ENCODE measurements at places on chromosomes 1 and 21.

- DNase-seq, result no peak
- no peaks in the 10 kb centered on the region for H3K4me1 ChIP-seq
- H3K27me3 ChIP-seq, result peaks cover 60% of the 10 kb centered on the region
- H3K4me3 ChIP-seq, result no peak overlapping the region
- H3K27ac ChIP-seq, result no peak overlapping the region
Measured at GRCh38 chr1:18190598-18190997, 83.0 kb downstream of the IGSF21 start.

- DNase-seq, result no peak
- H3K4me1 ChIP-seq, result peaks cover 12% of the 10 kb centered on the region
- H3K4me3 ChIP-seq, result no peak overlapping the region
- H3K27ac ChIP-seq, result no peak overlapping the region
Measured at GRCh38 chr1:6801966-6802365, 16.7 kb downstream of the CAMTA1 start.

- H3K27me3 ChIP-seq, result no peaks in the 10 kb centered on the region
- no peak overlapping the region for H3K4me3 ChIP-seq
- H3K4me1 ChIP-seq, result peaks cover 18% of the 10 kb centered on the region
- H3K36me3 ChIP-seq, result no peaks in the 10 kb centered on the region
Measured at GRCh38 chr1:66283622-66284041, 250.3 kb upstream of the SGIP1 start.

DNA sequence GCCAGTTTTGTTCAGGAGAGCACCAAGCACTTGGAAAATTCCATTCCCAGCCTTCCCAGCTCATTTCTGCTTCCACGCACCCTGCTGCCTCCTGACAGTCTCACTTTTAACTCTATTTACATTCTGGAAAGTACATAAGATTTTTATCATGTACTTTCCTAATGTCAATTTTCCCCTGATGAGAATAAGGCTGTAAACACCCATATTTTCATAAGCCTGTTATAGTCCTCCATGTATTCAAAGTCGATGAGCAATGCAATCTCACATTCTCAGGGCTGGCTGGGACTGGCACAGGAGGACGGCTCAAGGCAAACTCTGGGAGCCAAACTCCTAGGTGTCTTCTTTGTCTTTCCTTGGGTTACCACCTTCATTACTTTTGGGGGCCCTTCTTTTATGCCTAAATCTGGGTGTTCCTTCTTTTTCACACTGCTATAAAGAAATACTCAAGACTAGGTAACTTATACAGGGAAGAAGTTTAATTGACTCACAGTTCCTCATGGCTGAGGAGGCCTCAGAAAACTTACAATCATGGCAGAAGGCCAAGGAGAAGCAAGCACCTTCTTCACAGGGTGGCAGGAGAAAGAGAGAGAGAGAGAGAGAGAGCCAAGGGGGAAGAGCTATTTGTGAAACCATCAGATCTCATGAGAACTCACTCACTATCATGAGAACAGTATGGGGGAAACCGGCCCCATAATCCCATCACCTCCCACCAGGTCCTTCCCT is 94.6 kb downstream of the IGSF21 start:
- DNase-seq, result no peak
- H3K27me3 ChIP-seq, result peaks cover 51% of the 10 kb centered on the region

DNA sequence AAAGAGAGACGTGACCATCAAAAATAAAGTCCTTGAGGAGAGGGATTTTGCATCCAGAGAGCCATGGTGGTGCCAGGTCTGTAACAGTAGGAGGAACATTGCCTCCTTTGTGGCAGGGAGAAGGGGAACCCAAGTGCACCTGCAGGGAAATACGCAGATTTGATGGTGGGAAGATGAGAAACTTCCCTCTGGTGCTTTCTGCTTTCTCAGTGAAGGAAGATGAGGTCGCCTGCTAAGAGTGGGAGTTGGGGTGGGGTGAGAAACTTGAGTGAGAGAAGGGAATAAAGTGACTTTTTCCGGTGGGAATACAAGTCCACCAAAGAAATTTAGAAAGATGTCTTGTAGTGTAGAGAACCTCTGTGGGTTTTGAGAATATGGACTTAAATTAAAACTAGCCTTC is 9.1 kb downstream of the PLA2G4A start:
- H3K36me3 ChIP-seq, result no peaks in the 10 kb centered on the region
- H3K4me1 ChIP-seq, result peaks cover 27% of the 10 kb centered on the region
- no peak for DNase-seq

DNA sequence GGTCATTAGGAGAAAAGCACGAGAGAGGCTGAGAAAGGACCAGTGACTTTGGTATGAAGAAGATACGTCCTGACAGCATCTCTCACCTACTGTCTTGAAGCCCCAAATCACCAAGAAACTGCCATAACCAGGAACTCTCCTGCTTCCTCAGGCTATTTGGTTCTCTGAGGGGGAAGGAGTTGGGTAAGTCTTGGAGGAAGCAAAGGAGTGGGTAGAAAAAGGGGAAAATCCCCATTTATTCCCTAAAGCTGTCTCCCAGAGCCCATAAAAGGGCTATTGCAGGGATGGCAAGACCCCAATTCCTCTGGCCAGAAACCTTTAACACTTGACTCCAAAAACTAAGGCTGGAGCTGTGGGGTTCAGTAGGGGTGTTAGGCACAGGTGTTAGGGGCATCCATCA is 2.1 kb upstream of the PBXIP1 start:
- no peaks in the 10 kb centered on the region for H3K27me3 ChIP-seq
- H3K4me1 ChIP-seq, result peaks cover 72% of the 10 kb centered on the region
- H3K4me3 ChIP-seq, result no peak overlapping the region
- H3K27ac ChIP-seq, result no peak overlapping the region
- H3K36me3 ChIP-seq, result peaks cover 20% of the 10 kb centered on the region

- H3K36me3 ChIP-seq, result no peaks in the 10 kb centered on the region
- H3K27me3 ChIP-seq, result peaks cover 4% of the 10 kb centered on the region
- H3K4me1 ChIP-seq, result peaks cover 14% of the 10 kb centered on the region
- no peak overlapping the region for H3K27ac ChIP-seq
Measured at GRCh38 chr1:209542585-209542984, 40.9 kb upstream of the CAMK1G start.

DNA sequence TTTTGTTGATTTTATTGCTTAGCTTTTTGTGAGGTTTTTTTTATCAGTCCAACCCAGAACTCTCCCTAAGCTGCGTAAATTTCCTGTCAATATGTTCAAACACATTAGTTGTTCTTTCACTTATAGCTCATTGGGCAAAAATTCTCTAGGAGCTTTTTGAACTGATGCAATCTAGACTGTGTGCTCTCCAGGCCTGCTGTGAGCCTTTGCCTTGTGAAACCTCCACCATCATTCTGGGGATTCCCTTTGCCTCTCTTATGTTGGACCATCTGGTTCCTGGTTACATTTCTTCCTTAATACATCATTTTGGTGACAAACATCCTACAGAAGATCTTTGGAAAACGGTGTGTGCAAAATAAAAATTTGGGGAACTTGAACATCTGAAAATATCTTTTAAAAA is 247.2 kb downstream of the LRRC7 start:
- no peaks in the 10 kb centered on the region for H3K36me3 ChIP-seq
- H3K27me3 ChIP-seq, result no peaks in the 10 kb centered on the region
- no peaks in the 10 kb centered on the region for H3K4me1 ChIP-seq
- DNase-seq, result no peak
- H3K4me3 ChIP-seq, result no peak overlapping the region
